Osteocyte (in vitro differentiated cells): ENCODE measurements at places on chromosomes 6 and 20.

DNA sequence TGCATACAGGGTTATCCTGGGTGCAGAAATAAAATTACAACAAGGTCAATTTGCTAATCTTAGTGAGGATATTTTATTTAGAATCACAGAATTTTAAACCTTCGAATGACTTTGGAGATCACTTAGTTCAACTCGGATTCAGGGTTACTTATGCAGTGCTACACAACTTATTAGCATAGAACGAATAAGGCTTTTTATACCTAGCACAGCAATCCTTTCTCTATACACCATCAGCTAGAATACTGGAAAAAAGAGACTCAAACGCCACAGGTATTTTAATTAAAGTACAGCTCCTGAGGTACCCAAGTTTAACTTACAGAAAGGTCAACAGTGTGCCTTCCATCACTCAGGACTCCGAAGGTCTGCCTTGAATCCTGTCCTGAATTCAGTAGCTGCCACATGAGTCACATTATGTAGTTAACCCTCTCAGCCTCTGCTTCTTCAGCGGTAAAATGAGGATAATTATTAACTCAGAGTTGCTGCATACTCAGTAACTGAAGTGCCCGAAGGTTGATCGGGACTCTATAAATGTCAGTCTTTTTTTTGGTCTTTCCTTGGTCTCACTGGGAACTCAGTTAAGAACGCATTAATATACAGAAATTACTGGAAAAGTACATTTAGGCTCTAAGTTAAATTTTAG is 6.0 kb upstream of the QKI start:
- no peak overlapping the region for H3K4me3 ChIP-seq
- H3K27me3 ChIP-seq, result no peaks in the 10 kb centered on the region
- no peak for DNase-seq
- no peak overlapping the region for H3K27ac ChIP-seq

DNA sequence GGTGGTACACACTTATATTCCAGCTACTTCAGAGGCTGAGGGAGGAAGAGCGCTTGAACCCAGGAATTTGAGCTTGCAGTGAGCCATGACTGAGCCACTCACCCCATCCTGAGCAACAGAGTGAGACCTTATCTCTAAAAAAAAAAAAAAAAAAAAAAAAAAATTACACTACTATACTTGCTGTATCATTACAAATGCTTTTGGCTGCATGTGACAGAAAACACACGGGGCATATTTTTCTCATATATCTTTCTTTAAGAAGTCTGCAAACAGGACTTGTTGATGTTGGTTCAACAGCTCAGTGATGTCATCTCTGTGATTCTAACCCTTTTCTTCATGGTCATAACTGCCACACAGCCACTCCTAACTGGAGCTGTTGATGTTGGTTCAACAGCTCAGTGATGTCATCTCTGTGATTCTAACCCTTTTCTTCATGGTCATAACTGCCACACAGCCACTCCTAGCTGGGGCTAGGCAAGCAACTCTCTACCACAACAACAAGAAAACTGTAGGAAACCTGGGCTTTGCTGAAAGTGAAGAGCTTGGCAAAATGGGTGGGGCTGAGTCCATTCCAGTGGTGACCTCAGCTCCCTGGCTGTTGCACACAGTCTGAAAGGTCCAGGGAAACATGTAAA is 19.8 kb downstream of the MTFR2 start:
- H3K4me3 ChIP-seq, result no peak overlapping the region
- peak overlapping the region; percentile 67 for H3K27ac ChIP-seq
- no peak for DNase-seq

DNA sequence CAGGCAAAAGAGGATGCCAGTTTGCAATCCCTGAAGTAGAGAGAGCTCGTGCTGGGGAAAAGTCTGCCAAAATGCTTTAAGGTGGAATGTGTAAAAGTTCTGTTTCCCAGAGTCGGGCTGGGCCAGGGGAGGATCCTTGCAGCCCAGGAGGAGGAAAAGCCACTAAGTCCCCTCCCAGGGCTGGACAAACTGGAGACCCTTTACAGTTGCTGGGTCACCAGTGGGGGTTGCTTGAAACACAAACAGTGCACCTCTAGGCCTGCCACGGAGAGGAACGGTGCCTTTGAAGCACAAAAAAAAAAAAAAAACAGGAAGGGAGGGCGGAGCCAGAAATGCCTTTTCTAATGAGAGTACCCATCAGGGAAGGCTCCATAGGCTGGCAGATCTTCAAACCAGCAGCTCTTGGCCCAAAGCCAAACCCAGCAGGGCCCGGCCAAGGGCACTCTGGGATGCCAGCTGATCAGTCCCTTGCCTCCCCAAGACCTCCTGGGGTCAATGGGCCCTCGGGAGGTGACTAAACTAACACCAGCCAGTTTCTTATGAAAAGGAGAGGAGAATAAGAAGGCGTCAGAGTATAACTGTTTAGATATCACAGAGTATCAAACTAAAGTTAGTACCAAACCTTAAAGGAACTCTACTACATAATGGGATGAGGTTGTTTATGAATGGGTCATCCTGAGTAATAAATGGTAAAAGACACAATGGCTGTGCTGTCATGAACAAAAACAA is 23.7 kb downstream of the HLA-A start:
- peak overlapping the region; percentile 95 for H3K27ac ChIP-seq
- no peaks in the 10 kb centered on the region for H3K36me3 ChIP-seq
- peak overlapping the region; percentile 75 for H3K4me3 ChIP-seq
- peak; percentile 91 for DNase-seq

GRCh38 chr6:28551891-28552666 is 26.4 kb downstream of the GPX5 start:
- no peak overlapping the region for H3K4me3 ChIP-seq
- no peak for DNase-seq
- H3K4me1 ChIP-seq, result no peaks in the 10 kb centered on the region
- no peaks in the 10 kb centered on the region for H3K36me3 ChIP-seq

DNA sequence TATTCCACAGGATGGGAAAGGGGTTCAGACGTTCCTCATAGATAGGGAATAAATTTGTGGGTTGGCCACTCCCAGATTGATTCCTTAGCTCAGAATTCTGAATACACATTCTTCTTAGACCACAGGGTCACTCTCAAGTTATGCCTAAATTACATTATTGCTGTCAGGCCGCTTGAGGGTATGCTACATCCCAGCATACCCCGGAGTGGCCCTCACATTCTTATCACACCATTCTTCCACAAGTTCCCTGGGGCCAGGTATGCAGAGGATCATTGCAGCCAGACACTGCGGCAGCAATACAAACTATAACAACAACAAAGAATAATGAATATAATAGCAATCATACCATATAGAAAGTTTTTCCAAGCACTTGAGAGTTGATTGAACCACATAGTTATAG is 237.9 kb upstream of the SOX4 start:
- H3K27me3 ChIP-seq, result no peaks in the 10 kb centered on the region
- no peak overlapping the region for H3K27ac ChIP-seq
- H3K36me3 ChIP-seq, result no peaks in the 10 kb centered on the region
- no peak for DNase-seq
- no peak overlapping the region for H3K4me3 ChIP-seq

GRCh38 chr6:26122793-26123674 is 35.8 kb downstream of the HFE start:
- H3K4me1 ChIP-seq, result peaks cover 31% of the 10 kb centered on the region
- peaks cover 9% of the 10 kb centered on the region for H3K36me3 ChIP-seq
- DNase-seq, result peak; percentile 91
- H3K27ac ChIP-seq, result peak overlapping the region; percentile 100
- peak overlapping the region; percentile 97 for H3K4me3 ChIP-seq
- no peaks in the 10 kb centered on the region for H3K27me3 ChIP-seq

DNA sequence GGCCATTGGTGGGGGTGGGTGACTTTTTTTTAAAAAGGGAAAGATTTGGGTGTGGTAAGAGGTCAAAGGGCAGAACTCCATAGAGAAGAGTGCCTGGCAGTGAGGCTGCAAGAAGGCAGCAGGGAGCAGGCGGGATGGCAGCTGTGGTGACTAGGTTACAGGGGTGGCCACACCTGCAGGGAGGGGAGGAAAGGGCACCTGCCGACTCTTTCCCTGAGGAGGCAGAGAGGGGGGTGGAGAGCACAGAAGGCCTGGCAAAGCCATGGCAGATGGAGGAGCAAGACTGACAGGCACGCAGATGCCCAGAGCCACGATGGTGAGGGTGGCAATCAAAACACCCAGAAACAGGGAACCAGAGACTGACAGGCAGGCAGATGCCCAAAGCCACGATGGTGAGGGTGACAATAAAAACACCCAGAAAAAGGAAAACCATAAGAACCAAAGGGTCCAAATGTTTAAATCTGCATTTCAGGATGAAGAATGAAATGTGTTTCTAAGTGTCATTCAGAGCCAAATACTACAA is 19.3 kb downstream of the CST7 start:
- no peak overlapping the region for H3K27ac ChIP-seq
- DNase-seq, result no peak
- peaks cover 56% of the 10 kb centered on the region for H3K36me3 ChIP-seq
- no peak overlapping the region for H3K4me3 ChIP-seq

GRCh38 chr6:118668761-118669385 is 17.5 kb upstream of the CEP85L start:
- peaks cover 9% of the 10 kb centered on the region for H3K4me1 ChIP-seq
- no peak for DNase-seq
- H3K4me3 ChIP-seq, result no peak overlapping the region
- peaks cover 2% of the 10 kb centered on the region for H3K36me3 ChIP-seq
- H3K27me3 ChIP-seq, result peaks cover 10% of the 10 kb centered on the region

DNA sequence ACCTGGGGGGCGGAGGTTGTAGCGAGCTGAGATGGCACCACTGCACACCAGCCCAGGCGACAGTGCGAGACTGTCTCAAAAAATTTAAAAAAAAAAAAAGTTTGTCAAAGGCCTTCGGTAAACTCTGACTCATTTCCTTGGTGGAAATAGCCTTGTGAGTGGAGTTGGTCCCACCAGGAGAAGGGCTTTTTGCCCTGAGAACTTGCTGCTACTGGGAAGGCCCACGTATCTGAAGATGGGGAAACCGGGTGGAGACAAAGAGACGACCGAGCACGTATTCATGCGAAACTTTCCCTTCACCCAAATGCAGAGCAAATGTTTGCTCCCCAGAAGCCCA is 51.7 kb downstream of the SLC22A23 start:
- H3K36me3 ChIP-seq, result peaks cover 12% of the 10 kb centered on the region
- no peak for DNase-seq
- no peak overlapping the region for H3K4me3 ChIP-seq
- H3K27ac ChIP-seq, result no peak overlapping the region
- H3K27me3 ChIP-seq, result no peaks in the 10 kb centered on the region

DNA sequence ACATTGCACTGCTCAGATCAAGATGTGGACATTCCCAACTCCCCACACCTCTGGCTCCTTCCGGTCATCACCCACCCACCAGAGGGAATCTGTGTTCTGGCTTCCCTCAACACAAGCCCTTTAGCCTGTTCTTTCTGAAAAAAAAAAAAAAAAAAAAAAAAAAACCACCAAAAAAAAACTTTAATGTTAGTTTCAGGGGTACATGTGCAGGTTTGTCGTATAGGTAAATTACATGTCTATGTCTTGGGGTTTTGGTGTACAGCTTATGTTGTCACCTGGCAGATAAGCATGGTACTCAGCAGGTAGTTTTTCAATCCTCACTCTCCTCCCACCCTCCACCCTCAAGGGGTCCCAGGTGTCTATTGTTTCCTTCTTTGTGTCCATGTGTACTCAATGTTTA is 135.8 kb upstream of the FOXA2 start:
- no peak for DNase-seq
- no peaks in the 10 kb centered on the region for H3K36me3 ChIP-seq
- H3K4me3 ChIP-seq, result no peak overlapping the region
- H3K4me1 ChIP-seq, result peaks cover 78% of the 10 kb centered on the region

DNA sequence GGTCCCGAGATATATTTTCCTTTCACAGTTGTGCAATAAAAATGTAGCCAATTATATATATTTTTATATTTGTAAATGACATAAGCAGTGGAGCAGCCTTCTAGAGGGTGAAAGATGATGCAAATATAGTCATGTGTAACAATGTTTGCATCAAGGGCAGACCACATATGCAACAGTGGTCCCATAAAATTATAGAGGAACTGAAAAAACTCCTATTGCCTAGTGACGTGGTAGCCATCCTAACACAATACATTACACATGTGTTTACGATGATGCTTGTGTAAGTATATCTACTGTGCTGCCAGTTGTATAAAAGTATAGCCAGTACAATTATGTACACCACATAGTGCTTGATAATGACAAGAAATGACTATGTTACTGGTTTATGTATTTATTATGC is 162.8 kb downstream of the ZFAND3 start:
- H3K27ac ChIP-seq, result no peak overlapping the region
- H3K36me3 ChIP-seq, result peaks cover 3% of the 10 kb centered on the region
- no peak for DNase-seq

GRCh38 chr6:112189494-112189893 is 64.9 kb downstream of the LAMA4 start:
- H3K27me3 ChIP-seq, result no peaks in the 10 kb centered on the region
- no peak overlapping the region for H3K4me3 ChIP-seq
- peak overlapping the region; percentile 71 for H3K27ac ChIP-seq
- no peak for DNase-seq
- peaks cover 64% of the 10 kb centered on the region for H3K36me3 ChIP-seq
- peaks cover 53% of the 10 kb centered on the region for H3K4me1 ChIP-seq

- H3K4me1 ChIP-seq, result no peaks in the 10 kb centered on the region
- no peak overlapping the region for H3K4me3 ChIP-seq
- H3K27me3 ChIP-seq, result no peaks in the 10 kb centered on the region
- peak; percentile 36 for DNase-seq
Measured at GRCh38 chr6:73481969-73482368, 20.4 kb downstream of the MTO1 start.

DNA sequence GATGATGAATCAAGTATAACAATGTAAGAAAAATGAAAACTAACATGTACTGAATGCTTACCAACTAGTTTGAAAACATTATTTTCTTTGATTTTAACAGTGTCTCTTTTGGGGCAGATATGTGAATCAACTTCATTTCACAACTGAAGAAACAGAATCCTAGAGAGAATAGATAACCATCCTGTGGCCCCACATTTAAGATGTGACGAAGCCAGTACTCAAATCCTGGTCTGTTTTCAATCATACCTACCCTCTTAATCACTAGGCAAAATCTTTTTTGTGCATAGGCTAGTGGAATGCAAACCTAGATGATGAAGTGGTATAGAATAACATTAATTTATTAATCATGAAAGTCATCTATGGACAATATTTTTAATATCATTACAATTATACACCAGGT is 371.6 kb upstream of the EPHA7 start:
- no peak for DNase-seq
- peak overlapping the region; percentile 90 for H3K27ac ChIP-seq
- H3K4me3 ChIP-seq, result no peak overlapping the region
- H3K36me3 ChIP-seq, result peaks cover 28% of the 10 kb centered on the region
- H3K27me3 ChIP-seq, result no peaks in the 10 kb centered on the region

GRCh38 chr20:40980828-40981310 is 47.8 kb upstream of the TOP1 start:
- H3K36me3 ChIP-seq, result peaks cover 8% of the 10 kb centered on the region
- H3K4me1 ChIP-seq, result peaks cover 2% of the 10 kb centered on the region
- H3K27me3 ChIP-seq, result peaks cover 21% of the 10 kb centered on the region
- H3K27ac ChIP-seq, result no peak overlapping the region
- H3K4me3 ChIP-seq, result no peak overlapping the region

GRCh38 chr20:45833883-45834796 is 541 bp downstream of the SNX21 start:
- peaks cover 2% of the 10 kb centered on the region for H3K36me3 ChIP-seq
- peak; percentile 90 for DNase-seq
- H3K4me3 ChIP-seq, result peak overlapping the region; percentile 85
- H3K4me1 ChIP-seq, result peaks cover 39% of the 10 kb centered on the region
- H3K27me3 ChIP-seq, result no peaks in the 10 kb centered on the region
- H3K27ac ChIP-seq, result peak overlapping the region; percentile 68
